NCI-H1092 treated with DMSO at 0.1 percent for 48 hours (cell line): ENCODE measurements at places on chromosomes 3 and 15.

- DNase-seq: no peak
These were observed 537.3 kb upstream of the TGFBR2 start for GRCh38 chr3:30069056-30069455.

GRCh38 chr3:95595416-95596075, 1218.8 kb upstream of the EPHA6 start:
- no peak for DNase-seq

DNA sequence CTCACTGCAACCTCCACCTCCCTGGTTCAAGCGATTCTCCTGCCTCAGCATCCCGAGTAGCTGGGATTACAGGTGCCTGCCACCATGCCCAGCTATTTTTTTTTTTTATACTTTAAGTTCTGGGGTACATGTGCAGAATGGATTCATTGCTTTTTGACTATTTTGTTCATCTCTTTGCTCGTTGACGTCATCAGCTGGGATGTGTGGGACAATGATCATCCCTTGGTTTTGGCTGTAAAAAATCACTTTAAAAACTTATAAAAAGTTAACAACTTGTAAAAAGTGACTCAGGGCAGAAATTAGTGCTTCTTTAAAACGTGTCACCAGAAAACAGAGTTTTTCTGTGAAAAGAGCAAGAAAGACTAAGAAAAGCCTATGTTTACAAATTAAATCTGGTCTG, 37.8 kb downstream of the IGSF10 start:
- no peak for DNase-seq

DNA sequence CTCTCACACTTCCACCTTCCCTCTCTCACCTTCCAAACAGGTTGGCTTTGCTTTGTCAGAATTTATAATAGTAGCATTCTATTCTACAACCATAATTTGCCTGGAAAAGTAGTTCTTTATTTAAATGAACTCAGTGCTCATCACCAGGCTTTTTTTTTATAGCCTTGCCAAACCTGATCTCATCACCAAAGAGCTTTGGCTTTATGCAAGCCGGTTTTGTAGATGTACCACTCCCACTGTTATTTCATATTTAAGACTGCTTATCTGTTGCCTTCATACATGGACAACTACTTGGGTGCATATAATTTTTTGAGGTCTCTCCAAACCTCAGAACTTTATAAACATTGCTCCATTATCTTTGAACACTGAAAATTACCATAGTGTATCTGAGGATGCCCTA, 246.1 kb upstream of the PPP2R3A start:
- DNase-seq: no peak

DNA sequence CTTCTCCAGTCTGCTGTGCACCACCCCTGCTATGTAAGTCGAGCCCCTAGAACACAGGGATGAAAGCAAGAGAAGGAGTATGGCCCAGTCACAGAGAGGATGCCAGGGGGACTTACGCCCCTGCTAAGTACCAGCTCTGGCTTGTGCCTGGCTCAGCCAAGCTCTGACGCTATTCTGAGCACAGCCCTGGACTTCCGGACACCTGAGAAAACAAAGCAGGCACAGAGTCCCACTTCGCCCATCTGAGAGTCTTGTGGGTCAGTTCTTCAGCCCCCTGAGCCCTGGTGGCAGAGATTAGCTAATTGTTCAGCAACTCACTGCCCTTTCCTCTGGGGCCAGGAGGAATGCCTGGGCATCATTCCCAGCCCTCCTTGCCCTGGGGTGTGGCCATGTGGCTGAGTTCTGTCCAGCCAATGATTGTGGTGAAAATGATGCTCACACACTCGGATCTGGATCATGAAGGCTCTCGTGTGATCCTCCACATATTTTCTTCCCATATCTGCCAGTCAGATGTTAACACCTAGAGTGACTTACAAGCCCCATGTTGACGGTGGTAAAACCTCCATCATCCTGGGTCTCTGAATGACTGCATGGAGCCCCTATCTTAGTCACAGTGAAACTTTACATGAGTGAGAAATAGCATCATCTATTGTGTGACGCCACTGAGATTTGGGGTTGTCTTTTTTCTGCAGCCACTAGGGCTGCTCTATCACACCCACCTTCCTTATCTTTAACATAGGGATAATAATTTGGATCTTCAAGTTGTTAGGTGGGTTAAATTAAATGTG, 105.7 kb downstream of the TPRA1 start:
- no peak for DNase-seq

DNA sequence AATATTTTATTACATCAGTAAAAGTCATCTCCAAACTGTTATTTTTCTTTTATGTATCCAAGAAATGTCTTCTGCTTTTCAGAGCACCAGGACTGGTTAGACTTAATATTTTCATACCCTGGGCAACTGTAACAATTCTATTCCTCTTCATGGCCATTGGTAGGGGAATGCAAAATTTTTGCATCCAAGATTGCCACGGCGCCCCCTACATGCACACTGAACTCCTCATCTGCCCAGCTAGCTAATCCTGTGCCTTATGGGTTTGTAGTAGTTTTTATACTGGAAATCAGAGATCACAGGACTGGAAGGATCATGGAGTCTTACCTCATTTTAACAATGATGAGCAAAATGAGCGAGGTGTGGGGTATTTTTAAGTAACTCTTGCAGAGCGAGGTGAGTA, 74.2 kb downstream of the CRTC3 start:
- DNase-seq: no peak

DNA sequence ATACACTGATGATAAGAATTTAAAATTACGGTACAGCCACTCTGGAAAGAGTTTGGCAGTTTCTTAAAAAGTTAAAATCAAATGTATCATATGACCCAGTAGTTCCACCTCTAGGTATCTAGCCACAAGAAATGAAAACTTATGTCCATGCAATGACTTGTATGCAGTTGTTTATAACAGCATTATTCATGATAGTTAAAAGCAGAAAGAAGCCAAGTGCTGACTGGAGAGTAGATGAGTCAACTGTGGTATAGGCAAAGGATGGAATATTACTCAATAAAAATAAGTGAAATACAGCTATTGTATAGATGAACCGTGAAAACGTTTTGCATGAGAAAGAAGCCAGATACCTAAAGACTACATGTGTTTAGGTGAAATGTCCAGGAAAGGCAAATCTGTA, 14.8 kb downstream of the GPR87 start:
- DNase-seq: no peak

GRCh38 chr3:12719984-12720898, 38.8 kb downstream of the TMEM40 start:
- peak; percentile 75 for DNase-seq

- no peak for DNase-seq
These were observed 9.7 kb downstream of the PEX5L start for GRCh38 chr3:180026997-180027396.

DNA sequence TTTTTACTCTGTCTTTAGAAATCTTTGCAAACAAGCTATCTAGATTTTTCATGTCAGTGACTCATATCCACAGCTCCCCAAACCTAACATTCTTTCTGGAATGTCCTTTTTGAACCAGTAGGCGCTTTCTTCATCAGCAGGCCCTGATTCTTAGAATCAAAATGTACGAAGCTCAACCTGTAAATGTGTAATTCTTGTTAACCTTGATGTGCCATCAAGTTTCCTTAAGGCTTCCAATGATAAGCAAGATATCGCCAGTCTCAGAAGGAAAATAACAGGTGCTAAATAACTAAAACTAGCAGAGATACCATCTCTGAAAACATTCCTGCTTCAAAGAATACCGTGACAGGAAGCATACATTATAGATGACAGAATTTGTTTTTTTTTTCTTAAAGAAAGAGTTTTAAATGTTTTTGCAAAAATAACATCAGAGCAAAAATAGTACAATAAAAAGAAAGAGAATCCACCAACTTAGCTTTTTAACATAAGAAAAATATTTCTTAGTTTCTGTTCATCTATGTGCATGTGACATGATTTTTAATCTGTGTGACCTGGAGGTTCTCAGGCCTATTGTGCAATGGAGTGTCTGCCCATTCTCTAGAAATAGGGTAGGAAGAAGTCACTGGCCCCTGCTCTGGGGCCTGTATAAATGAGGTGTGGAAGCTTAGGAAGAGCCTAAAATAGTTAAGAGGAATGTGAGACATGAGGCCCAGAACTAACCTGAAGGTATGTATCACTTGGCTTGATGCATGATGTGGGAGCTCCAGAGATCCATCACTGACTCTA, 14.7 kb upstream of the SECISBP2L start:
- no peak for DNase-seq

DNA sequence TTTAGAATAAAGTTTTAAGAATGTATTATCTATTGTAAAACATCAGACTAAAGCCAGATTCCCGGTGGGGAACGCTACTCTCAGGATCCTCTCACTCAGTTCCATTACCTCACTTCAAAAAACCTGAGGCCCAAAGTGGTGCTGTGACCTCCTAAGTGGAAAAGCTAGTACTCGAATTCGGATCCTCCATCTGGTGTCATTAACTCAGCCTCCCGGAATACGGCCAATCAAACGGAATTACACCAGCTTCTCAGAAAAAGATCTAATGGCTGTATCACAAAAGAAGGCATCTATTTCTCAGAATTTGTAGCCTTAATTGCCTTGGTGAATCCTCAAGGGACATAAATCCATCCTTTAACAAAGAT, 627 bp downstream of the ACAD11 start:
- no peak for DNase-seq

- DNase-seq: no peak
These were observed 726.8 kb downstream of the NAALADL2 start for GRCh38 chr3:175585898-175586297.

- DNase-seq: no peak
These were observed 3.6 kb downstream of the CRTAP start for GRCh38 chr3:33117461-33117860.

- DNase-seq: peak; percentile 32
These were observed at the start of gene SNX22 for GRCh38 chr15:64151727-64152506. Gene SNX22, plus strand, starts transcription at chr15:64151731. Its CDS starts 45 bp downstream, at chr15:64151776.

DNA sequence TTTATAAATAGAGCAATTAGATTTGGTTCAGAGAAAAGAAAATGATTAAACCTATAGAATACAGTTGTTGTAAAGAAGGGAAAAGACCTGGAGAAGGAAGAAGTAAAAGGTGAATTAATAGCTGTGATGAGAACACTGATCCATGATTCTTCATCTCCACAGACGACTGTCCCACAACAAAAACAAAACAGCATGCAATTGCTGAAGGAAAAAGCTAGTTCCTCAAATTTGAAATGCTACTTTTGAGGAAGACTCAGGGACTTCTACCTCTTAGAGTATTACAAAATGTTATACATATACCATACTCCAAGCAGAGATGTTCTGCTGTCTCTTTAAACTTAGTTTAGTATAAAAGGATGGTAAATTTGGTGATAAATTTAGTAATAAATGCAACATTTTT, 21.5 kb downstream of the ALCAM start:
- DNase-seq: no peak

- DNase-seq: no peak
These were observed 24.9 kb downstream of the TTC14 start for GRCh38 chr3:180626844-180627243.

- DNase-seq: no peak
These were observed 10.0 kb downstream of the DUSP7 start for GRCh38 chr3:52046186-52046901.

- DNase-seq: no peak
These were observed 1146.6 kb downstream of the OTOL1 start for GRCh38 chr3:162643245-162643644.

DNA sequence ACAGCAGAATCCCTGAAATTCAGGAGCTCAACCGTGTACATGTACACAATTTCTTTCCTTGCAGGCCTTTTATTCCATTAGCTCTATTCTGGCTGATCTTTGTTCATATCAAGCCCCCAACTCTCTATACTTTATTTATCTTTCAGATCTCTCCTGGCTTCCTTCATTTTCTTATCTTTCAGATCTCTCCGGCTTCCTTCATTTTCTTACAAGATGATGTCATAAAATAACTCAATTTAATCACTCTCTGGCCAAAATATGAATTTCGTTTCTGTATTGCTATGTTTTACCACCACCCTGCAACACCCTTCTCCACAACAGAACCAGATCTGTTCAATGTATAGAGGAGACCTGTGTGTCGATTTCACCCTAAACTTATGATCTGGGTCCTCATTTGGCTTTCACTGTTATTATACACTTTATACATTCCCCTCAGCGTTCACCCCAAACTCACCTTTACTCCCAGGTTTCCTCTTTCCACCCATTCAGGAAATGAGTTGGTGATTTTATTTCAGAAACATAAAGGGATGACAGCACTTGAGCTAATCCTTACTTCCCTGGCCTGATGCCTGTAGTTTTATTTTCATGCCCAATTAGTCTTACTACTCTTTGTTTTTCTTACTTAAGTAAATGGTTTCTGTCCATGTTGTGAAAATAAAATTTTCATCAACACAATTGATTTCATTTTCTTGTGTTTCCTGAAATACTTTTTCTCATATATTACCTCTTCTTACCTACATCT, 195.5 kb downstream of the BCHE start:
- DNase-seq: no peak

GRCh38 chr15:74676801-74677200, 19.0 kb downstream of the EDC3 start:
- no peak for DNase-seq

DNA sequence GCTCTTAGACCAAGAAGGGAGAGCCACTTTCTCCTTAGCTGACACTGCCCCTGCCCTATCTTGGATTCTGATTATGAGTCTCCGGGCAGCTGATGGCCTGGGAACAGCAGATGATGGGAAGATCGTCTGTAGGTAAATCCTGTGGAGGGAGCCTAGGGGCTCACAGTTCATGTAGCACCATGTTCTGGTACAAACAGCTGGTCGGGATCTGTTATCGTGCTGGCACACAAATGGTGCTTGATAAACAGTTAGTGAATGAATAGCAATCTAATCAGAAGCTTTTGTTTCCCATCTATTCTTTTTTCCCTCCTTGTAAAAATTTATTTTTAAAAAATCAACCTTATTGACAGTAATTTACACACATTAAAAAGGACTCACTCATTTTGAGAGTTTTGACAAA, 26.8 kb downstream of the CDCP1 start:
- DNase-seq: no peak

DNA sequence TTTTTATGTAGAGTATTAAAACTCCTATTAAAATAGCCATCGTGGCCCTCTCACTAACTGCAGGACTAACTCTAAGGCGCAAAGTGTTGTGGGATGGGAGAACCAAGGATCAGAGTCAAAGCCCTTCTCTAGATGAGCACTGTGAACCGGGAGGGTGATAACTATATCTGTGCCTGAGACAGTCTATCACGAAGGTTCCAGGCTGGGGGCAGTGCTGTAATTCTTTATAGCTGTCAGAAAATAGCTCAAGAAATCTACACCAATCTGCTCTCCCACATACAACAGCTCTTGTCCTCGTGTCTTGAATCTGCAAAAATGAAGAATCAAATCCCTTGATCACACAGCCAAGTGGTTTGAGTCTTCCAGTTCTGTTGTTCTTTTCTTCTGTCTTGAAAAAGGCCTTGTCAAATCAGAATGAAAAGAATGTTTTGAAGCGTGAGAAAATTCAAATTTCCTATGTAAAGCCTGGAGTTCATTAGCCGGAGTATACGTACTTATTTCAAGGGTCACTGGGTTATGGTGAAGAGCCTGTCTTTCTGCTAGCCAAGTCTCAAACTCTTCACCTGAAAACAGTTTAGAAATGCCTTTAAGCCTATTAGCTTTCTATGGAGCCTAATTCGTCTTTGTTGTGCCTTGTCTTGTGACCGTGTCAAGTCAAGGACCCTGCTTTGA, 185.3 kb upstream of the NECTIN3 start:
- no peak for DNase-seq

GRCh38 chr15:83108266-83109219, 1.1 kb downstream of the TM6SF1 start:
- DNase-seq: no peak

GRCh38 chr3:13248640-13249039, 171.5 kb downstream of the NUP210 start:
- no peak for DNase-seq
